ENCODE measurements at places on chromosomes 5 and 9. TPM values are rescaled to one million over a fixed set of nuclear protein-coding genes. Genes with fewer than 3 reads are reported as not detected.

GRCh38 chr9:36903541-36904435 lies 130.3 kb downstream of the PAX5 start:
- no peak for DNase-seq

GRCh38 chr5:151496041-151496484 lies 48.7 kb downstream of the SLC36A1 start:
- no peak for DNase-seq

- no peak for DNase-seq
These were observed 3.4 kb downstream of the SMIM3 start for GRCh38 chr5:150781706-150782614.

DNA sequence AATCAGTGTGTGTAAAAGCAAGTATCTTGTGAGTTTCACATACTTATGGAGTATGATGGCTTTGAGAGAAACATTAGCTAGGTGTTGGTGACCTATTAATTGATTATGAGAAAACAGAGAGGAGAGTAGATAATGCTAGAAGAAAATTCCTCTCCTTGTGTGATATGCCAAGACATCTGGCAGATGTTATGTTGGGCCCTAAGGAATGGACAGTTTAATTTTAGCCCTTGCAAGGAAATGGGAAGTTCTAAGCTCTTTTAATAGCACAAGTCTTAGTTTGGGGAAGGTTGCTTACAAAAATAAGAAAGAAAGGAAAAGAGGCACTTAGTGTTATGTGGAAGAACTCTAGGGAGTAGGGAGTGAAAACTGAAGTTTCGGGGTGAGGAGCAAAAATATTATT lies 5.1 kb downstream of the ZNF462 start:
- no peak for DNase-seq

GRCh38 chr5:132830436-132831094 lies at the start of gene SHROOM1:
SHROOM1 (minus strand) TSS chr5:132830647; CDS start chr5:132826140, 4,507 bp downstream.
- peak; percentile 92 for DNase-seq

Gene TPM2
- 129 TPM for total RNA-seq
